IPS DF 19.7 (cell line): ENCODE measurements at places on chromosomes 4 and X.
A peak's percentile ranks its signal among the peaks of the same experiment; 100 is the strongest.

- DNase-seq = no peak
Measured at GRCh38 chr4:113094802-113095201, 45.3 kb downstream of the ANK2 start.

DNA sequence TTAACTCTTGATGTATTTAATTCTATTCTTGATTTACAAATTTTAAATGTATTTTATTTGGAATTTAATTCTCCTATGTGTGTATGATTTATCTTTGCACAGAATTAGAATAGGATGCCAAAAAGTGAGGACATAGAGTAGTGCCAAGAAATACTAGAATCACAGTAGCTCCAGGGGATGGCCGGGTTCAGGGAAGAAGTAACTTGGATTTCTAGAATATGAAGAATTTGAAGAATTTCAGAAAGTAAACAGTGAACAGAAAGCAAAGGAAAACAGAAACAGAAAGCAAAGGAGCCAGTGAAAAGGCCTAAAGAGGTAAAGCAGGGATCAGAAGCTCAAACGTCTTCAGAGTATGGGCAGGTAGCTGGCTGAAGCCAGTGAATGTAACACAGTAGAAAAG, 1187.6 kb downstream of the RPA4 start:
- DNase-seq = no peak

DNA sequence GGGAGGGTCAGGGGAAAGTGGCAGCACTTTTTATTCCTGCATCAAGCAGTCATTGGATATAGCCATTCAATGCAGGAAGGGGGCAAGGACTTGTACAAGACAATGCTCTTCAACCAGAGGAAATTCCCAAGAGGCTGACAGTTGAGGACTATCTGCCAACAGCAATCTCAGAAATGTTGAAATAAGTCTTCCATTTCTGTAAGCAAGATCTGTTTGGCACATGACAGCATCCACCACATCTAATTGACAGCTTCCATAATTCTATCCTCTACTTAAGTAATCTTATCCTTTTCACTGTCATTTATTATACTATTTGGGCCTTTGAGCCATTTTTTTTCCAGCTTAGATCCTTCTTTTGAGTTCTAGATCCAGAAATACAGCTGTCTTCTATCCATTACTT, 110.7 kb downstream of the CFAP299 start:
- DNase-seq = no peak

DNA sequence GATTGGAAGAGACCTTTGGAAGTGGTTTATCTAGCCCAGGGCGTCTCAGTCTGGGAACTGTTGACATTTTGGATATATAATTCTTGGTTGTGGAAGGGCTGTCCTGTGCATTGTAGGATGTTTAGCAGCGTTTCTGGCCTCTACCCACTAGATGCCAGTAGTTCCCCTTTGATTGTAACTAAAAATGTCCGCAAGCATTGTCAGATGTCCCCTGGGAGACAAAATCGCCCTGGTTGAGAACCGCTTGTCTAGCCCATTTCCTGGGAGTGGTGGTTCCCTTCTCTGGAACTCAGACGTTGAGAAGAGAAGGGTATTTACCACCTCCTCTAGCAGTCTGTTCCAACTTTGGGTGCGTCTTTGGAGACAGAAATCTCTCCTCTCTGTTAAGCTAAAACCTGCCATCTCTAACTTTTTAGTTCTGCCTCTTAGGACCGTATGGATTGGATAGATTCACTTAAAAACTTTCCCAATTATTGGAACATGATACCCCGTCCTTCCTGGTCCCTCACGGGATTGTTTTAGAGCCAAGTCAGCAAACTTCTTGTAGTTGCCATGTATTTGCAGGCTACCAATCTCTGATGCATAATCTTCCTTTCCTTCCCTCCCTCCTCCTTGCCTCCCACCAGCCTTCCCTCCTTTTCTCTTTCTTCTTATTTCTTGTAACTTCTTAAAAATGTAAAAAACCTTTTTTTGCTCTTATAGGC, 13.9 kb downstream of the TMEM165 start:
- no peak for DNase-seq

- peak; percentile 33 for DNase-seq
Measured at GRCh38 chr4:141307241-141307689, 86.6 kb downstream of the ZNF330 start.
